ENCODE measurements at places on chromosomes 6 and 20.

GRCh38 chr6:119297049-119297448 lies 52.5 kb downstream of the MAN1A1 start:
- no peaks in the 10 kb centered on the region for H3K36me3 ChIP-seq
- H3K4me3 ChIP-seq = no peak overlapping the region
- no peak overlapping the region for H3K27ac ChIP-seq
- no peak for DNase-seq

DNA sequence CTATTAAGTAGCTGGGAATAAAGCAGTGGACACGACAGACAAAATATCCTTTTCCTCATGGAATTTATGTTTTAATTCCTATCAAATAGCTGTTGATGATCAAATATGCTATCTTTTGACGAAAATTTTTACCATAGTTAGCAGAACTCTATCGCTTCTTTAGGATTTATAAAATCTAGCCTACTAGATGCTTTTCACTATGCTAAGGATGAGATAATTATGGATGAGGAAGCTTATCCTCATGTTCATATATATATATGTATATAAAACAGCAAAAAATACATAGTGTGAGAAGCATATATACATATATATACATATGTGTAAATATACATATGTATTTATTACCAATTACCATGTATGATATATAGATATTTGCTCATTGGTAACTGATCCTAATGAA lies 12.9 kb upstream of the PRSS16 start:
- peaks cover 16% of the 10 kb centered on the region for H3K4me1 ChIP-seq
- peaks cover 24% of the 10 kb centered on the region for H3K27me3 ChIP-seq
- H3K36me3 ChIP-seq = no peaks in the 10 kb centered on the region
- no peak for DNase-seq
- no peak overlapping the region for H3K27ac ChIP-seq

DNA sequence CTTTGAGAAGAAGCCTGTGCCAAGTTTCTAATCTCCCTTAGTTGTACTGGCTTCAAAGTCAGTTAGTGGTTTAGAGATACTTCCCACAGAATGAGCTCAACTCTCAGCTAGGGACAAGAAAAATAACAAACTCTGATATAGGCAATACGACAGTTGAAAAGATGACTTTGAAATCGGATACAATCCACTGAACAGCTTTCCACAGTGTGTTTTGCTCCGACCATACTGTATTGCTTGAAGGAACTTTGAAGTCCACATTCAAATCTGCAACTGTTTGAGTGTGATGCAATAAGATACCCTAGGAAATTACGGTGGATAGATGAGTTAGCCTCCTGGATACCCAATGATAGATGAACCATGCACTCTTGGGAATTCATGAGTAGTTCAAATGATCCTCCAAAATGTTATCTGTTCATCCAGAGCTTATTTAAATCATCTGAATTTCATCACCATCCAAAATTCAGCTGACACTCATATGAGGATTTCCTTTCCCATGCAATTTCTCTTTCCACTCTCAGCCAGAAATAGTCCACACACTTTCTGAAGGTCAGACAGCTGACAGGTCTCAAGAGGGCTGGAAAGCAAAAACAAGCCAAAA lies 443.8 kb downstream of the HAO1 start:
- no peaks in the 10 kb centered on the region for H3K36me3 ChIP-seq
- H3K4me3 ChIP-seq = no peak overlapping the region
- no peaks in the 10 kb centered on the region for H3K27me3 ChIP-seq

DNA sequence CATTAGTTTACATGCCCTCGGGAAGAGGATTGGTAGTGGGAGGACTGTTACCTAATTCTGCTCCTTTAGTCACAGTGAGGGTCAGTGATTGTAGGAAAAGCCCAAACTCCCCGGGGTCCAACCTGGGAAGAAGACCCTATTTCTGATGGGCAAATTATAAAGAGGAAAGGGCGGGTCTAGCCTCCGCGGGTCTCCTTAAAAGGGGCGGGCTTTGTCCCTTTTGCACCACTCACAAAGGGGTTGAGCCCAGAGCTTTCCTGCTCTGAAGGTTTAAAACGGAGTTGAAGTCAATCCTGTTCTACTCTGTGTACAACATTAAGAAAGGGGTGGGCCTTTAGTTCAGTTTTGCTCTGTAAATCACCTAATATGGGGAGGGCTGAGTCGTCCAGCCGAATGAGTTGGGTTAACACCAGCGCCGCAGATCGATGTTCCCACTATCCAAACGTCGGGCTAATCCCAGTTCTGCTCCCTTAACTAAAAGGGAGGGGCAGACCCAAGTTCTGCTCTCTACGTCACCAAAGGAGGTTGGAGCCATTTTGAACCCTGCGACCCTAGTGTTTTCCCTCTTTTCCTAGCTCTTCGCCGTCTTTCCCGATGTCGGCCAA lies 920 bp upstream of the RNF5 start:
- H3K4me1 ChIP-seq = peaks cover 65% of the 10 kb centered on the region
- peak overlapping the region; percentile 94 for H3K27ac ChIP-seq
- H3K36me3 ChIP-seq = no peaks in the 10 kb centered on the region
- peak overlapping the region; percentile 82 for H3K4me3 ChIP-seq

DNA sequence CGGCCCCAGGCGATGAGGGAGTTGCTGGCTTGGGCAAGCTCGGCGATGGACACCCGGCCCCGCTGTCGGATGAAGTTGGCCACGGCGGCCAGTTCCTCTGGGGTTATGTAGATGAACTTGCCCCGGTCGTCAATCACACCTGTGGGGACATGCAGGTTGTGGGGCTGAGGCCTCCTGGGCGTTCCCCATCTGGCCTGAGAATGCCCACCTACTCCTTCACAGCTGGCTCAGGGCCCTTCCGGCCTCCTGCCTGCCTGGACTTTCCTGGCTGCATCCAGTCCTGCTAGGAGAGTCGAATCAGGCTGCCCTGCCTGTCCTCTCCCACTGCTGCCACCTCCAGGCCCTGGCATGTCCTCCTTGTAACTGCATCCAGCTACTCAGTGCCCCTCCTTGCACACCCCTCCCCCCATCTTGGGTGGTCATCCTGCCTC lies 13.8 kb downstream of the DDRGK1 start:
- H3K27me3 ChIP-seq = no peaks in the 10 kb centered on the region
- no peak for DNase-seq
- H3K4me1 ChIP-seq = no peaks in the 10 kb centered on the region
- H3K36me3 ChIP-seq = peaks cover 13% of the 10 kb centered on the region

DNA sequence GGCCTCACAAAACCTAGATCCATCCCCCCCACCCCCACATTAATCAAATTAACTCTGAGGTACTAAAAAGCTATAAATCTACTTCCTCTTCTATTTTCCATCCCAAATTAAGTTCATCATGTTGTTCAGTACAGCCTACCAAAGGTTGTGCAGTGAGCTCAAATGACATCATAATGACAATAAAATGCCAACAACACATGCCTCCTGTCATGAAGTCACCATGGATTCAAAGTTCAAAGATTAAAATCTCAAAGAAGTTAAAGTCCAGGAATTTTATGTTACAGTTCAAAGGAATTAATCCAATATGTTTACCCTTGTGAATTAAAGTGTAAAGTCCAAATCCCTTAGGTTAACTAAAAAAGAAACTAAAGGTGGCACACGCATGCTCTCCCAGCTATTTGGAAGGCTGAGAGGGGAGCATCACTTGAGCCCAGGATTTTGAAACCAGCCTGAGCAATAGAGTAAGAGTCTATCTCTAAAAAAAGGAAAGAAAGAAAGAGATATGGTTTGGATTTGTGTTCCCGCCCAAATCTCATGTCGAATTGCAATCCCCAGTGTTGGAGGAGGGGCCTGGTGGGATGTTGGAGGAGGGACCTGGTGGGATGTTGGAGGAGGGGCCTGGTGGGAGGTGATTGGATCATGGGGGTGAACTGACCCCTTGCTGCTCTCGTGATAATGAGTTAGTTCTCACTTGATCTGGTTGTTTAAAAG lies 25.7 kb upstream of the SIRT5 start:
- H3K4me3 ChIP-seq = no peak overlapping the region
- H3K36me3 ChIP-seq = no peaks in the 10 kb centered on the region
- H3K27me3 ChIP-seq = no peaks in the 10 kb centered on the region
- no peak overlapping the region for H3K27ac ChIP-seq
- no peaks in the 10 kb centered on the region for H3K4me1 ChIP-seq

GRCh38 chr6:166825553-166826145 lies 130.7 kb downstream of the RNASET2 start:
- DNase-seq = no peak
- peaks cover 4% of the 10 kb centered on the region for H3K27me3 ChIP-seq
- no peaks in the 10 kb centered on the region for H3K36me3 ChIP-seq
- no peak overlapping the region for H3K4me3 ChIP-seq

DNA sequence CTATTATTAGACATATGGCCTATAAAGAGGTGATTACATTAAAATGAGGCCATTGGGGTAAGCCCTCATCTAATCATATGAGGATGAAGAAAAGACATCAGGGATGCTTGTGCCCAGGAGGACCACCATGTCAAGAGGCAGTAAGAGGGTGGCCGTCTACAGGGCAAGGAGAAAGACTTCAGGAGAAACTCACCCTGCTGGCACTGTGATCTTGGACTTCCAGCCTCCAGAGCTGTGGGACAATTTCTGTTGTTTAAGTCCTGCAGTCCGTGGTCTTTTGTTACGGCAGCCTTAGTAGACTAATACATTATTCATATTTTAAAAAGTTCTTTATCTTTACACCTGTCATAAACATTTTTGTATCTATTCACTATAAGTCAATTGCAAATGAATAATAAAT lies 290.0 kb downstream of the PRL start:
- no peak overlapping the region for H3K27ac ChIP-seq
- no peaks in the 10 kb centered on the region for H3K27me3 ChIP-seq
- H3K4me3 ChIP-seq = no peak overlapping the region

DNA sequence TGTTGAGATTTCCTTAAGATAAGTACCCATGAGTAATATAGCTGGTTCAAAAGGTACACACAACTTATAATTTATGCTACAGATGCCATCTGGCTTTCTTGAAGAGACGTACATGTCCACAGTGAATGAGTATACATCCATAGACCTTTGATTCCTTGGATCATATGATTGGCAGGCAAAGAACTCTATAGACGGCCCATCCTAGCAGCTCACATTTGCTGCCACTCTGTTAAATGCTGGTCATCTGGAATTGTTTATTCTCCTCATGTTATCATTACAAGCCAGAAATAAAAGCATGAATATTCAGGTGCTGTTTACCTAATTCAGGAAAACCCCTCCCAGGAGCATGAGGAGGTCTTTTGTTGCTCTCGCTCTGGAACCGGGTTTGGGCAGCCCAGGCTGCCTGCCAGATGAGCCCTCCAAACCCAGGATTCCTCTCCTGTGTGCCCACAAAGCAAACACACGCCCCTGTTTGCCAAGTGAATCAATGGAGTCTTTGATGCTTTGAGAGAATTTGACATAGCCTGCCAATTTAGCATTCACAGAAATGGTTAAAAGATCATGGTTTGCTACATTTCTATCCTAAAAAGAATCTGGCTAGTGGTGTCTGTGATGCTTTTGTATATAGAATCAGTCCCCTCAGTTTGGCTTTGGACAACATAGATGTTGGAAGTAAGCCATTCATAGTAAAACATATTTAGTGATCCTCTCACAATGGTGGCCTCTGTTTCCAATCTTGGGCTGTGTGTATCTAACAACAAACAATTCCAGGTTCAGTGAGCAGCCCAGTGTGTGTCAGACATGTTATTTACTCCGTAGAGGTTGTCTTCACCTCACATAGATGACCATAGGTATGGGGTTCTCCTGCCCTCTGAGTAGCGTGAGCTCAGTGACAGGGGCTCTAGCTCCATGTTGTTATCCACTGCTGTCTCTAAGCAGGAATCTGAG lies 17.5 kb upstream of the PLCG1 start:
- H3K27me3 ChIP-seq = no peaks in the 10 kb centered on the region
- no peak overlapping the region for H3K27ac ChIP-seq
- no peak for DNase-seq
- peaks cover 81% of the 10 kb centered on the region for H3K36me3 ChIP-seq
- no peak overlapping the region for H3K4me3 ChIP-seq

DNA sequence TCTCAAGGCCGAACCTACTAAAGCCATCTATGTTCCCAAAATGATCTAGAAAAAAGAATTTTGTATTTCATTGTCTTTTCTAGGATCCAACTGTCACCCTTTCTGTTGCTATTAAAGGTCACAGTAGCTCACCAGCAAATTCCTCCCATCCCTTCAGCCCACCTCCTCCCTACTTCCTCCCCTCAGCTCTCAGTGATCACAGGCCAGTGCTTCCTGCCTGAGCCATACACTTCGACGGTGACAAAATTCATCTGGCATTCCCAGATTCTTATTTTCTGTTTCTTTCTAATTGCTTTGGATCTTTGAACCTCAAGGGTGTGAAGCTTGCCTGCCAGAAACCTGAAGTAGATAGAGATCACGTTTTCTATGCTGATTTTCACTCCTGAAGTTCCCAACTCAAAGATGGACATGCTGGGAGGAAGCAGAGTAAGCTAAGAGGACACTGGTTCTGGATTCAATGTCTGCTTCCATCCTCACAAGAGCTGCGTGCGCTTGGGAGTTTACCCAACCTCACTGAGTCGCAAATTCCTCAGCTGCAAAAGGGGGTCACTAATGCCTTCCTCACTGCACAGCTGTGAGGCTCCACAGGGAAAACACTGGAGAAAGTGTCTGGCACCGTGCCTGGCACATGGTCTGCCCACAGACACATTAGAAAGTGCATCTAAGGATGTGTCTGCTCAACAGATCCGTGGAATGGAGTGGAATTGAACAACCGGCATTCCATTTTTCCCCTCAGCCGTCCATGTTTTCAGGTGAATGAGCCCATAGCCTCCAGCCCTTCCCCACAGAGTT lies 34.5 kb downstream of the MDGA1 start:
- DNase-seq = no peak
- H3K4me1 ChIP-seq = no peaks in the 10 kb centered on the region
- H3K27ac ChIP-seq = no peak overlapping the region
- H3K27me3 ChIP-seq = peaks cover 7% of the 10 kb centered on the region

DNA sequence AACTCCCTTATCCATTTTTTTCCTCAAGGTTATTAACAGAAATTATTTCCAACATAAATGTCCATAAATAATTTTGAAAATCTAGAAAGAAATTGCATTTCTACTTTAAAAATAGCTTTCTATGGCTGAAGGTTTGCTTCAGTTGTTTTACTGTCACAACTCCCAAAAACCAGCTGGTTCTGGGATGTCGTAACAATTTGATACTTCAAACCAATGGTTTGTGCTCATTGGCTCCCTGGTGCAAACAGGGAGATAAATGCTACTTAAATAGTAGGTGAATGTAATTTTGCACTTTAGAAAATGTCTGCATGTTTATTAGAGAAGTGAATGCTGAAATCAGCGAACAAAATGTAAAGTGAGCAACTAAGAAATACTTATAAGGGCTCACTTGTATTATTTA lies 31.1 kb downstream of the LAMA2 start:
- H3K36me3 ChIP-seq = no peaks in the 10 kb centered on the region
- no peaks in the 10 kb centered on the region for H3K4me1 ChIP-seq
- no peak for DNase-seq

All from T-cell (primary cell).